Fibroblast of skin of right biceps (primary cell): ENCODE measurements at places on chromosomes 13 and 19.

- DNase-seq, result no peak
These were observed 136.9 kb upstream of the SPRY2 start for GRCh38 chr13:80477661-80478443.

GRCh38 chr13:45105895-45106294 lies 14.4 kb upstream of the GTF2F2 start:
- DNase-seq, result no peak

DNA sequence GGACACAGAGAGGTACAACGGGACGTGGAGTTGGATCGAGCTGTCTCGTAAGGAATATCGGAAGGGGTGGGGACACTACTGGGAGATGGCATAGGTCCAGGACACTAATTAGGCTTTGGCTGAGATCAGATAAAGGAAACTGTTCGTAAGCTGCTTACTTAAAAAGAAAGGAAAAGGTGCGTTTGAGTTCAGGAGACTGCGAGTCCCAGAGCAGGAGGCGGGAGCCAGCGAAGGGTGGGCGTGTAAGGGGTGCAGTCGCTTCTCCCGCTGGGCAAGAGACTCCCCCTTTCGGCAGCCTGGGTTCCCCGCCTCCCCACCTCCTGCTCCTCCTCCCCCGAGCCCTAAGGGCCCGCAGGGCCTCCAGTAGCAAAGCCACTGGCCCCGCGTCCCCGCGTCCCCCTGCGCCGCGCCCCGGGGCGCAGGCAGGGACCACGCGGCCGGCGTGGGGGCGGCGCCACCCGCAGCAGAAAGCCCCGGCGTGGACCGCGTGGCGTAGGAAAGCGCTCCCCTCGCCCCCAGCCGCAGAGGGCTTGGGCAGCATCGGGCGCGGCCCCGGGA lies 547 bp downstream of the ABCC4 start:
- peak; percentile 64 for DNase-seq

DNA sequence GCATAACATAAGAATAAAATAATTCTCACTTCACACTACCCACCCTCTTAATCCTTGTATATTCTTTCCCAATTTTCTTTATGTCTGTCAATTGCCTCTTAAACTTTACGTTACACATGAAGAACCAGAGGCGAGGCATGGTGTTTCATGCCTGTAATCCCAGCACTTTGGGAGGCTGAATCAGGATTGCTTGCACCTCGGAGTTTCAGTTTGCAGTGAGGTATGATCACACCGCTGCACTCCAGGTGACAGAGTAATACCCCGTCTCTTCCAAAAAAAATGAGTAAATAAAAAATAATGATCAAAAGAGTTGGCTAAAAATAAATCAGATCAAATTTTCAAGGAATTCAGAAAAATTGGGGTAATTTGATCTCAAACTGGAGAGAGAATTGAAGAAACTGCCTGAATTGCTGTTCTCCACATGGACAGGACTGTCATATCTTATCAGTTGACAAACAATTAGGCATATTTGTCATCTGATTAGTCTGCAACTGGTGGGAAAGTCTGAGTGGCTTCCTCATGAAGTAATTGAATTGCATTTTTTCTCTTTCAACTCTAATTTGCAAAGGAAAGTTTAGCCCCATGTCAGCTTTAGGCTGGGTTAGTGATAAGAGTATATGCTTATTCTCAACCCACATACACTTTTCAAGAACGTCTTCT lies 302.9 kb downstream of the ITGBL1 start:
- DNase-seq, result no peak
